Uterus (tissue), 4 donors: ENCODE measurements at places on chromosomes 4 and X. TPM values are rescaled to one million over a fixed set of nuclear protein-coding genes. Genes with fewer than 3 reads are reported as not detected.
A peak's percentile ranks its signal among the peaks of the same experiment; 100 is the strongest.

- H3K27me3 ChIP-seq: no peaks in the 10 kb centered on the region
- no peaks in the 10 kb centered on the region for H3K36me3 ChIP-seq
- no peaks in the 10 kb centered on the region for H3K4me1 ChIP-seq
These were observed 51.5 kb downstream of the ALPK1 start for GRCh38 chr4:112348488-112349158.

DNA sequence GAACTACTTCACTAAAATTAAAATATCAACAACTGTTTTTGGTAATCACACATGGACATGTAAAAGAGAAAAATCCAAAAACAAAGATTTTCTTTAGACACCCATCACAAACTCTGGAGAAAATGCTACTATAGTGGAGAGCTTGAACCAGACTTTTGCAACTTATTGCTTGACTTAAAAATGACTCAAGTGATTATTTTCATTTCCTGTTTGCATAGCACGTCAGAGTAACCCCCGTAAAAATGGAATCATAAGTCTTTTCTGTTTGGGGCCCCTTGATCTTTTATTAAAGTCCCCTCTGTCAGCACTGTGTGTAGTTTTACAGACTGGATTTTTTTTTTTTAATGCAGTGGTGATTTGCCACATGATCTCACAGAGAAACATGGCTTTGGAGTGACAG, 79.5 kb downstream of the PRKG2 start:
- no peaks in the 10 kb centered on the region for H3K4me1 ChIP-seq
- H3K27me3 ChIP-seq: no peaks in the 10 kb centered on the region
- peak overlapping the region; percentile 61 for H3K27ac ChIP-seq
- no peaks in the 10 kb centered on the region for H3K36me3 ChIP-seq
- H3K4me3 ChIP-seq: no peak overlapping the region

DNA sequence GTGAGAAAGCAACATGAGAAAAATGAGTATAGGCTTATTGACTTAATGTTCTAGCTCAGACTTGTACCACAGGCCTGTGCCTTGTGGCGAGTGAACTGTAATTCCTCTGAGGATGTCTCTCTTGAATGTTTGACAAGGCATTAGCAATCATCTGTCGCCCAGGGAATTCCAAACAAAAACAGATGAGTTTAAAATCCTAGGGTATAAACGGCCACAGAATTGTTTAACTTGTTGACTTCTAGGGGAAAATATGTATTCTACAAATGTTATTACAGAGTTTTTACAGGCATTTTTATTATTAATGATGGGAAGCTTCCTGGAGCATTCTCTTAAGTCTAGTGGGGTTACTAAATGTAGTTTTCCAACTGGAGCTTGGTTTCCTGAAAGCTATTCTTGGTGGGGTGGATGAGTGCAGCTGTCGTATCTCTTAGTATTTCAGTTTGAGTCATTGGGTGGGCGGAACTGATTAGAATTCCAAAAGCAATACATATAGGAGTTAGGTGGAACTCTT, 40.6 kb downstream of the ARHGAP10 start:
- H3K27me3 ChIP-seq: no peaks in the 10 kb centered on the region
- H3K4me3 ChIP-seq: no peak overlapping the region
- DNase-seq: no peak
- H3K36me3 ChIP-seq: no peaks in the 10 kb centered on the region
- no peaks in the 10 kb centered on the region for H3K4me1 ChIP-seq

GRCh38 chrX:38803243-38803587, 2.0 kb downstream of the MID1IP1 start:
- no peaks in the 10 kb centered on the region for H3K27me3 ChIP-seq
- H3K27ac ChIP-seq: peak overlapping the region; percentile 87
- H3K4me3 ChIP-seq: peak overlapping the region; percentile 53
- H3K4me1 ChIP-seq: no peaks in the 10 kb centered on the region
- no peaks in the 10 kb centered on the region for H3K36me3 ChIP-seq

- H3K4me3 ChIP-seq: no peak overlapping the region
- no peak overlapping the region for H3K27ac ChIP-seq
- no peaks in the 10 kb centered on the region for H3K36me3 ChIP-seq
These were observed 501.9 kb downstream of the GABRG1 start for GRCh38 chr4:45621971-45622370.

GRCh38 chr4:186067757-186068385, 1.1 kb upstream of the TLR3 start:
- no peaks in the 10 kb centered on the region for H3K4me1 ChIP-seq
- peak overlapping the region; percentile 53 for H3K4me3 ChIP-seq
- DNase-seq: peak; percentile 63
- H3K27me3 ChIP-seq: no peaks in the 10 kb centered on the region
- H3K27ac ChIP-seq: peak overlapping the region; percentile 75
- no peaks in the 10 kb centered on the region for H3K36me3 ChIP-seq

DNA sequence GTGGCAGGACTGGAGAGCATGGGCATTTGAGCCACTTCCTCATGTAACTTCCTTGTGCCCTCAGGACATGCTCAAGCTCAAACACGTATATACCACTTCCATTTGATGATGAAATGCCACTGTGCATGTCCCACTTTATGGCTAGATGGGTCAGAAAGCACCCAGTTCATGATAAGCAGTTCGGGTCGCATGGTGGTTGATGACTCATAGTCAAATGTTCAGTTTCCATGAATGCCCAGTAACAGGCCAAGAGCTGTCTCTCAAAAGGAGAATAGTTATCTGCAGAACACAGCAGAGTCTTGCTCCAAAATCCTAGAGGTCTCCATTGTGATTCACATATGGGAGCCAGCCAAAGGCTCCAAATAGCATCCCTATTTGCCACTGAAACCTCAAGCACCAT, 48.9 kb upstream of the SPIN3 start:
- no peak overlapping the region for H3K4me3 ChIP-seq
- no peaks in the 10 kb centered on the region for H3K4me1 ChIP-seq
- no peak overlapping the region for H3K27ac ChIP-seq
- peaks cover 2% of the 10 kb centered on the region for H3K27me3 ChIP-seq
- DNase-seq: no peak

Gene GYPE
- 0.46 TPM for total RNA-seq

Gene P2RY4
- not detected for total RNA-seq

DNA sequence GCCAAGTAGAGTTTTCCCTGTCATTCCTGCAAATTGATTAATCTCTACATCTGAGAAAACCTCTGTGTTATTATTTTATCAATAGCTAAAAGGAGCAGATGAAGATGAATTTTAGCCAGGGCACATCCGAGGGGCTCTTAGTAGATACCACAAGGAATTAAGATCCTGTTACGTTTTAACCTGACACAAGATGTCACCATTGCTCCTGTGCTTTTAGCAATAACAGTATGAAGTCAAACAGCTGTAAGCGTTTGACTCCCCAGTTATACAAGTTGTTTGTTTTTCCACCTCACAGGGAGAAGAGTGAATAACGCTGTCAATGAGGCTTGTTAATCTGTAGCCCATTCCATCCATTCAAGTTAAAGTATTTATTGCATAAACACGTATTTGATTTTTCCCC, 76.0 kb upstream of the AP1S2 start:
- H3K4me1 ChIP-seq: no peaks in the 10 kb centered on the region
- no peak for DNase-seq
- no peak overlapping the region for H3K4me3 ChIP-seq
- no peaks in the 10 kb centered on the region for H3K27me3 ChIP-seq
- H3K36me3 ChIP-seq: no peaks in the 10 kb centered on the region

DNA sequence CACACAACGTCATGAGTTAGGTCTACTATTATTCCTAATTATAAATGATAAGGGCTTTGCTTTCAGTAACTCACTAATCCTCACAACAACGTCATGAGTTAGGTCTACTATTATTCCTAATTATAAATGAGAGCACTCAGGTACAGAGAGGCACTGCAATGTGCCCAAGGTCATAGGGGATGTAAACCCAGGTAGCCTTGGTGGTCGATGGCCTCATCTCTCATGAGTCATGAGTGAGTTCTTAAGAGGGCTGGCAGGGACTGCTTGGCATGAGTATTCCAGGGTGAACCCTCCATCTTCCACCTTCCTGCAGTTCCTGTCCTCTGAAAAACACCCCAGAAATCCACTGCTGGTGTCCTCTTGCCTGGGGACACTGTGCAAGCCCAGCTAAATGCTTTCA, 317.1 kb downstream of the STK32B start:
- no peak overlapping the region for H3K27ac ChIP-seq
- H3K27me3 ChIP-seq: no peaks in the 10 kb centered on the region
- DNase-seq: no peak
- no peak overlapping the region for H3K4me3 ChIP-seq
- no peaks in the 10 kb centered on the region for H3K36me3 ChIP-seq
- no peaks in the 10 kb centered on the region for H3K4me1 ChIP-seq

GRCh38 chr4:126404549-126404948, 1089.8 kb downstream of the FAT4 start:
- H3K27me3 ChIP-seq: no peaks in the 10 kb centered on the region
- no peak overlapping the region for H3K4me3 ChIP-seq
- H3K27ac ChIP-seq: no peak overlapping the region
- no peak for DNase-seq
- H3K36me3 ChIP-seq: no peaks in the 10 kb centered on the region
- no peaks in the 10 kb centered on the region for H3K4me1 ChIP-seq

GRCh38 chr4:80215449-80216052, 18.2 kb downstream of the PRDM8 start:
- no peak for DNase-seq
- H3K27me3 ChIP-seq: no peaks in the 10 kb centered on the region
- no peaks in the 10 kb centered on the region for H3K36me3 ChIP-seq
- H3K4me3 ChIP-seq: no peak overlapping the region
- H3K27ac ChIP-seq: no peak overlapping the region

DNA sequence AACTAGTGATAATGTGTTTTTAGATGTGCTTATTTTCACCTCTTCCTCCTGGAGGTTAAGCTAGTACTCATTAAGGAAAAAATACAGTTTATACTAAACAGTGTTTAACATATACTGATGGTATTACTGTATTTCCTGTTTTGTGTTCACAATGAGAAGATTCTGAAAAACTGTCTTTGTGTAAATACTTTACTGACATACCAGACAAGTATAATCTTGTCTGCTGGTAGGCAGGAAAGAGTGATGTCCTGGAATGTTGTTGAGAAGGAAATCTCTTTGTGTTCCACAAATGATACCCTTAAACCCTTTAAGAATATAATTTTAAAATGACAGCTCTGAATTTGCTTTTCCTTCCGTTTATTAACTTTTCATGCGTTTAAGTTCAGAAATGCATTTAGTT, 205.5 kb upstream of the NUDT6 start:
- no peak for DNase-seq
- H3K27ac ChIP-seq: no peak overlapping the region
- H3K4me3 ChIP-seq: no peak overlapping the region
- no peaks in the 10 kb centered on the region for H3K27me3 ChIP-seq
- no peaks in the 10 kb centered on the region for H3K36me3 ChIP-seq

- no peak overlapping the region for H3K27ac ChIP-seq
- no peaks in the 10 kb centered on the region for H3K4me1 ChIP-seq
- no peaks in the 10 kb centered on the region for H3K27me3 ChIP-seq
These were observed 139.9 kb downstream of the NDST3 start for GRCh38 chr4:118173956-118174725.

Gene TMSB15C
- 20.3 TPM for total RNA-seq

- peak overlapping the region; percentile 88 for H3K27ac ChIP-seq
- peak; percentile 51 for DNase-seq
- no peaks in the 10 kb centered on the region for H3K27me3 ChIP-seq
- H3K4me3 ChIP-seq: peak overlapping the region; percentile 79
These were observed 841 bp downstream of the ACOT9 start for GRCh38 chrX:23742174-23742696.

- H3K36me3 ChIP-seq: no peaks in the 10 kb centered on the region
- no peak for DNase-seq
- no peaks in the 10 kb centered on the region for H3K27me3 ChIP-seq
- no peaks in the 10 kb centered on the region for H3K4me1 ChIP-seq
These were observed 338.0 kb downstream of the SPOCK3 start for GRCh38 chr4:166896254-166896653.

Gene CSAG3
- not detected for total RNA-seq

Gene CLCN4
- 0.88 TPM for total RNA-seq

DNA sequence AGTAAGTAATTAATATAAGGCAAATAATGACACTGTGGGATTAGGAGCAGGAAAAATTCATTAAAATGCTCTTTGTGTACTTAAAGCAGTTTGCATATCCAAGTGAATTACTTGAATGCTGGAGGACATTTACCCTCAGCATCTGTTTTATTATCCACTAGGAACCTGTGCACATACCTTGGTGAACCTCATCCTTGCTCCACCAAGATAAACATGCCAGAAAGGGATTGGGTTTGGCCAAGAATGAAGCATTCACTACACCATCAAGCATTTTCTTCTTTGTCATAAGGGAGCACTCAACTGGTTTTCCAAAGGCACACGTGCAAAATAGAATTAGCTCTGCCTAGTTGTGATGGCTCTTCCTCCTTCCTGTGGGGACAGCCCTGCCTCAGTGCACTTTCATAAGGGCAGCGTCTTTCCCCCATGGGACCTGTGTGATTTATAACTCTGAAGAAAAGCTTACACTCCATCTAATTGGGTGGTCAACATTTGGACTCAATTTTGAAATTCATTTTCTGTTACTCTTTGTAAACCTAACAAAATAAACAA, 291.7 kb downstream of the USP46 start:
- H3K27ac ChIP-seq: no peak overlapping the region
- DNase-seq: no peak
- no peaks in the 10 kb centered on the region for H3K4me1 ChIP-seq
- H3K4me3 ChIP-seq: no peak overlapping the region
- no peaks in the 10 kb centered on the region for H3K36me3 ChIP-seq
- no peaks in the 10 kb centered on the region for H3K27me3 ChIP-seq

Gene DGKK
- total RNA-seq: not detected

Gene TRPC5OS
- not detected for total RNA-seq

DNA sequence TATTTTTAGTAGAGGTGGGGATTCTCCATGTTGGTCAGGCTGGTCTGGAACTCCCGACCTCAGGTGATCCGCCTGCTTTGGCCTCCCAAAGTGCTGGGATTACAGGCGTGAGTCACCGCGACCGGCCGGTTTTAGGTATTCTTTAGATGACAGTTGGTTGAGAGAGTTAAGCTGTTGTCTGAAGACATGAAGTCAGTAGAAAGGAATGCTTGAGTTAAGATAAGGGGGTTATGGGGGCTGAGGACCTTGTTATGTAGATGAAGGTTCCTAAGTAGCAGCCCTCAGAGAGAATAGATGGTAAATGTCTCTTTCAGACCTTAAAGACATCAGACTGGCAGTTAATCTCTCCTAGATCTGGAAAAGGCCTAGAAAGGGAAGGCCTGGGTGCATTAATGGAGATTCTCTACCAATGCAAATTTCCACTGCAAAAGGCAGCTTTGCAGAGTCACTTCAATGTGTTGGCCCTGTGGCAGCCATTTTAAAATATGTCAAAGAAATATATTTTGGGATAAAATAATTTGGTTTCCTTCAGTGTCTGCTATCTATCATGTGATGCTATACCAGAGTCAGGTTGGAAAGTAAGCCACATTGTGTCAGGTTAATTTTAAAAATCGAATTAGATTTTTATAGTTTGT, 6.4 kb upstream of the ZNF674 start:
- no peak overlapping the region for H3K27ac ChIP-seq
- DNase-seq: no peak
- no peaks in the 10 kb centered on the region for H3K36me3 ChIP-seq
- H3K27me3 ChIP-seq: no peaks in the 10 kb centered on the region
- H3K4me1 ChIP-seq: no peaks in the 10 kb centered on the region

- no peak overlapping the region for H3K4me3 ChIP-seq
- H3K27me3 ChIP-seq: no peaks in the 10 kb centered on the region
- H3K27ac ChIP-seq: no peak overlapping the region
- no peaks in the 10 kb centered on the region for H3K36me3 ChIP-seq
- no peak for DNase-seq
These were observed 79.4 kb downstream of the FAT1 start for GRCh38 chr4:186644311-186644638.

Gene WDR45
- total RNA-seq: 41.8 TPM
